ENCODE measurements at places on chromosomes 7 and 10. TPM values are rescaled to one million over a fixed set of nuclear protein-coding genes. Genes with fewer than 3 reads are reported as not detected.

The HOXA10 gene
- 0.10 TPM for total RNA-seq

The BICC1 gene
- 14.2 TPM for total RNA-seq

The APBB1IP gene
- total RNA-seq: 18.4 TPM

The TRPV5 gene
- total RNA-seq: not detected

The ZDHHC6 gene
- total RNA-seq: 20.3 TPM

The PNLIP gene
- total RNA-seq: not detected

The SYT15 gene
- total RNA-seq: 4.6 TPM

The ASZ1 gene
- not detected for total RNA-seq

The ZCWPW1 gene
- total RNA-seq: 4.9 TPM

The BTBD16 gene
- total RNA-seq: 0.37 TPM

The OR2A1 gene
- not detected for total RNA-seq

The RBP3 gene
- not detected for total RNA-seq

The ADIRF gene
- 269 TPM for total RNA-seq

The CPXM2 gene
- 17.0 TPM for total RNA-seq

The ZMIZ1 gene
- total RNA-seq: 58.0 TPM

The ITGB8 gene
- total RNA-seq: 4.8 TPM

The ANXA8L1 gene
- 5.1 TPM for total RNA-seq

The ADARB2 gene
- total RNA-seq: not detected

The MRC1 gene
- 82.5 TPM for total RNA-seq

The OR13A1 gene
- total RNA-seq: not detected

The AKR1D1 gene
- total RNA-seq: not detected

The MICALL2 gene
- total RNA-seq: 21.8 TPM

The PSPH gene
- 13.3 TPM for total RNA-seq

The PCLO gene
- 3.5 TPM for total RNA-seq

The CCZ1 gene
- total RNA-seq: 72.3 TPM

The CHRM2 gene
- 45.8 TPM for total RNA-seq
